Activated B cell treated with CpG ODN at 0.5 μM for 24 hours (primary cell): ENCODE measurements at places on chromosomes 3 and 15. TPM values are rescaled to one million over a fixed set of nuclear protein-coding genes. Genes with fewer than 3 reads are reported as not detected.

GRCh38 chr3:195880037-195880431, 28.3 kb downstream of the TNK2 start:
- DNase-seq: no peak

The KCNMB3 gene
- 6.0 and 6.9 TPM in 2 replicates for total RNA-seq

DNA sequence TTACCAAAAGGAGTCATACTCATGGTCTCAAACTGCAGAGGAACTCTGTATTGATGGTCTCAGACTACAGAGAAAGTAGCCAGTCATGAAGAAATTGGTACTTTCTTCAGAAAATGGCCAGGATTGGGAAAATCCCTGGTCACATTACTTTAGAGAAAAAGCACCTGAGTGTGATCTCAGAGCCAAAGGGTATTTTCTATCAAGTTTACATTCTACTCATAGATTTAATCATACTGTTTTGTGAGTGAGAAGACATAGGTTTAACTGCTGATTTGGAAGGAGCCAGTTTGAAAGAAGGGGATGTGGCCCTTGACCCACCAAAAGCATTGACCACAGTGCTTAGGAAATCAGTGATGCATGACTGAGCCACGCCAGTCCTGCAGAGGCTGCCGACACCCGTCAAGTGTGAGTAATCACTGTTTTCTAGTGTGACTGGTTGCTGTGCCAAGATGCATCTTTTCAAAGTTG, 203.6 kb downstream of the AKAP13 start:
- no peak for DNase-seq

The CTDSPL gene
- total RNA-seq: not detected in 2 replicates

GRCh38 chr3:67196677-67197076, 198.6 kb downstream of the KBTBD8 start:
- DNase-seq: no peak

GRCh38 chr3:196111939-196112386, 30.1 kb upstream of the TFRC start:
- no peak for DNase-seq

The HHATL gene
- not detected in 2 replicates for total RNA-seq

DNA sequence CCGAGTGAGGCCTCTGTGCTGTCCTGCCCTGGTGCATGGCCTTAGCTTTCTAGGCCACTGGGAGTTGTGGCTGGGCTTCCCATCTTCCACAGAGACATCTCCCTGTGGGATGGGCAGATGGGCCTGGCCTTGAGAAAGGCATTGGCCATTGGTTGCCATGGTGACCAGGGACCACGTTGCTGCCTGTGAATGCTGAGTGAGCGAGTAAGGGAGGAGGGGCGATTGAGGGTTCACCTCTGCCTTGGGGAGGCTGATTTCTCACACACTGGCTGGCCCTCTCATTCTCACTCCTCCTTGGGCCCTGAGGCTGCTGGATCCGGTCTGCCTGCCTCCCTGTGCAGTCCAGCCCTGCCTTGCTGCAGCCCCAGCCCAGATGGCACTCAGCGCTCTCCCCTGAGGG, 26.4 kb upstream of the DOCK3 start:
- no peak for DNase-seq

The CIAO2A gene
- total RNA-seq: 58.4 and 63.2 TPM in 2 replicates

The RABL3 gene
- total RNA-seq: 29.7 and 29.9 TPM in 2 replicates

DNA sequence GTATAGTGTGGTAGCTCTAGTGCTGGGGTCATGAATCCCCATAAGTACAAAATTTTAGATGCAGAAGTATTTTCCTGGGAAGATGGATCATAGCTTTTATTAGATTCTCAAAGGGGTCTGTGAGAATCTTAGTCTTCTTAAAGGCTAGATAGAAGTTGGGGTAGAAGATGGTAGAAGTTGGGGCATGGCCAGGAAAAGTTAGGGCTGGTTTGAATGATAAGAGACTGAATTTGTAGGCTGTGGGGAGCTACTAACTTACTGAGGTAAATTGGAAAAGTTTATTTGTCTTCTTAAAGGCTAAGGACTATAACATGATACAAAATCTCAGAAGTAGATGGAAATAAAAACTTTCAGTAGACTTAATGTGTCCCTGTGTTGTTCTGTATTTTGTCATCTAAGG, 1.6 kb upstream of the UBE2Q2 start:
- DNase-seq: no peak

DNA sequence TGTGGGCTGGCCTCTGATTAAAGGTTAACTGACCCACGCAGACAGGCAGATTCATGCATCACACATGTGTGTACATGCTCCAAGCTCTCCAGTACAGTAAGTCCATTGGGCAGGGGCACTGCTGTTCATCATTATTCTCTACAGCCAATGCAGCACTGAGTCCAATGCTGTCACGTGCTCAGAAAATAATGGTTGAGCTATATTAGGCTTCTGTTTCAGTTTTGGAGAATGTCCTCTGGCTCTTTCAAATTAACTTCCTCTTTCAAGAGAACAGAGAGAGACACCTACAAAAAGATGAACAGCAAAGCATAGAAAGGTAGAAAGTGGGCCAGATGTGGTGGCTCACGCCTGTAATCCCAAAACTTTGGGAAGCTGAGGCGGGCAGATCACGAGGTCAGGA, 202.6 kb downstream of the MEX3B start:
- DNase-seq: no peak

GRCh38 chr3:113040231-113040630, 49.4 kb downstream of the GTPBP8 start:
- DNase-seq: no peak

- DNase-seq: no peak
These were observed 129.8 kb downstream of the MEIS2 start for GRCh38 chr15:36970522-36970921.

The VPS39 gene
- total RNA-seq: 86.1 and 102 TPM in 2 replicates

The CCPG1 gene
- total RNA-seq: 11.9 and 16.2 TPM in 2 replicates

GRCh38 chr15:58498821-58499580, 67.2 kb downstream of the LIPC start:
- DNase-seq: no peak

GRCh38 chr3:48930590-48930989, 11.9 kb downstream of the ARIH2 start:
- DNase-seq: no peak

The VPS13C gene
- total RNA-seq: 140 and 172 TPM in 2 replicates

The RGMA gene
- not detected in 2 replicates for total RNA-seq

DNA sequence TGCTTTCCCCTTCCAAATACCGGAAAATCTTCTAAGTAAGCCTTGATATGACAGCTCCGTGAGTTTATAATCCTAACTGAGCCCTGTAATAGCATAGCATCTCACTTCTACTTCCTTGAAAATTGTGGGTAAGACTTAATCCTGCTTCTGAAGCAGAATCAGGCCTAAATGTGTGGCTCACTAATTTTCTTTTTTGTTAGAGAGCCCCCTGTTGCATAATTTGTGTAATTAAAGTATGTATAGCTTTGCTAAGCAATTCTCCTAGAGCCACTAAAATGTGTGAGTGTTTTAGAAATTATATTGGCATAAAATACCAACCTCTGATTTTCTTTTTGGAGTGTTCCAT, 304.4 kb downstream of the FGF12 start:
- no peak for DNase-seq

DNA sequence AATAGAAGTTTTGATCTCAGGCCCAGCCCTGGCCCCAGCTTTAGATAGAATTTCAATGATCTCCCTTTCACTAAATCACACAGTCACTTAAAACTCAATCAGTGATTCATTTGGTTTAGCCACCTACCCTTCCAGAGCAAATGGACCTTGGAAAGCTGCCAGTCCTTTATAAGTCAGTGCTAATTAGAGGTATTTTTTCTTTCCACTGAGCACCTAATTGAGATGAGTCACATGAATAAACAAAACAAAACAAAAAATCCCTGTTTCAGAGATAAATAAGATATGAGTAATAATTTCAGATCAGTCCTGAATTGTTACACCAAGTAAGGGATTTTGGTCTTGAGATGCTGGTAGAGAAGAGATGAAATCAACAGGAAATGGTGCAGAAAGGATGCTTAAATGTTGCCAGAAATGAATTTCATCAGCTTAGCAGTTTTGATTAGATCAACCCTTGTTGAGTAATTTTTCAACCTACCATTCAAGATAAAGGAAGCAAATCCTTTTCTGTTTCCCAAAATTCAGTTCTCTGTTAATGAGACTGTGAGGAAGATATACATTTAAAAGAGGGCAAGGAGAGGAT, 352.0 kb upstream of the COL8A1 start:
- no peak for DNase-seq

The CYP1A2 gene
- 0.16 TPM in 1 of 2 replicates, not detected in the other for total RNA-seq
